ENCODE measurements at places on chromosomes 4 and X. TPM values are rescaled to one million over a fixed set of nuclear protein-coding genes. Genes with fewer than 3 reads are reported as not detected.
A peak's percentile ranks its signal among the peaks of the same experiment; 100 is the strongest.

DNA sequence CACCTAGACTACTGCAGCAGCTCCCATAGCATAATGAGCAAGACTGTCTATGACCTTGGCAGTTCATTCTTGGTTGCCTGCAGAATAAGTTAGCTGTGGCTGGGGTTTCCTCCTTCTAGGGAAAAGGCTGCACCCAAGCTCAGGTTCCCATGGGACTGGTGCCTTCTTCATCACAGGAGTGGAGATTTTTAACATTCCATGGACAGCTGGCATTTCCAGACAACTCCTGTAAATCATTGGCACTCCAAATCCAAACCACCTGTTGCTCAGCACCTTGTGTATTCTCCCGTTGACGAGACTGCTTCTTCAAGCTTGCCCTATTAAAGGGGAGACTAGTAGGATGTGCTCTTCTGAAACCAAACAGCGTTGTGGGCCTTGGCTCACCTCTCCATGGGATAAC, 7.8 kb upstream of the NUP54 start:
- H3K4me1 ChIP-seq = no peaks in the 10 kb centered on the region
- H3K36me3 ChIP-seq = peaks cover 3% of the 10 kb centered on the region
- no peaks in the 10 kb centered on the region for H3K27me3 ChIP-seq
- DNase-seq = no peak
- no peak overlapping the region for H3K4me3 ChIP-seq

GRCh38 chr4:113943863-113944262, 35.6 kb downstream of the ARSJ start:
- DNase-seq = peak; percentile 5
- no peaks in the 10 kb centered on the region for H3K27me3 ChIP-seq
- H3K36me3 ChIP-seq = no peaks in the 10 kb centered on the region
- peaks cover 15% of the 10 kb centered on the region for H3K4me1 ChIP-seq
- H3K27ac ChIP-seq = no peak overlapping the region

PSMD10 gene
- total RNA-seq = 42.8 TPM

GRCh38 chr4:627347-628125, 2.2 kb downstream of the PDE6B start:
- H3K36me3 ChIP-seq = no peaks in the 10 kb centered on the region
- no peak overlapping the region for H3K27ac ChIP-seq
- H3K27me3 ChIP-seq = peaks cover 2% of the 10 kb centered on the region
- DNase-seq = no peak
- no peak overlapping the region for H3K4me3 ChIP-seq

DNA sequence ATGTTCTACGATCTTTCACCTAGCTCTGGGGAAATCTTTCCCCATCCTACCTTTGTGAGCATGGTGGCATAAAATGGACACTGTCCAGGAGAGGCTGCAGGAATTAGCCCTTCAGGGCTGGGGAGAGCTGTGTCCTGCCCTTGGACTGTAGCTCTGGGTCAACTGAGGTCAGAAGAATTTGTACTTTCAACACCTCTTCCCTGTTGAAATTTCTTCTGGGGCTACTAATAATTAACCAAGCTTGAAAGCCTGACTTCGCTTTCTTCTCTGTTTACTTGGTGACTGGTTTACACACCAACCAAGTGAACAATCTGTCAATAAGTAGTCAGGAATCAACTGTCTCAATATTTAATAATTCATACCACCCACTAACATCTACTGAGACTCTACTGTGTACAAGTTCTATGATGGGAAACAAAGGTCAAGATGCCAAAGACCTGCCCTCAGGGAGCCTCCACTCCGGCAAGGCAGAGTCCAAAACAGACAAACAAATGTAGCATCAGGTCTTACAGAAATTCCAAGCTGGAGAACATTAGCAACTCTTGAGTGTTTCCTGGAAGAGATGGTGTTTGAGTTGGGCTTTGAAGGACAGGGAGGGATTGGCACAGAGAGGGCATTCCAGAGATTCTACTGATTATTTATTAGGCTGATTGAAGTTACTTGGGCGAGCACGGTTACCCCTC, 113.1 kb downstream of the ENPP6 start:
- no peaks in the 10 kb centered on the region for H3K4me1 ChIP-seq
- DNase-seq = no peak
- no peak overlapping the region for H3K4me3 ChIP-seq
- H3K27me3 ChIP-seq = peaks cover 9% of the 10 kb centered on the region
- no peaks in the 10 kb centered on the region for H3K36me3 ChIP-seq
- no peak overlapping the region for H3K27ac ChIP-seq

GRCh38 chr4:74057588-74057987, 19.1 kb upstream of the CXCL3 start:
- H3K36me3 ChIP-seq = no peaks in the 10 kb centered on the region
- H3K27me3 ChIP-seq = peaks cover 3% of the 10 kb centered on the region
- no peak overlapping the region for H3K4me3 ChIP-seq
- DNase-seq = no peak
- no peaks in the 10 kb centered on the region for H3K4me1 ChIP-seq
- H3K27ac ChIP-seq = no peak overlapping the region

DNA sequence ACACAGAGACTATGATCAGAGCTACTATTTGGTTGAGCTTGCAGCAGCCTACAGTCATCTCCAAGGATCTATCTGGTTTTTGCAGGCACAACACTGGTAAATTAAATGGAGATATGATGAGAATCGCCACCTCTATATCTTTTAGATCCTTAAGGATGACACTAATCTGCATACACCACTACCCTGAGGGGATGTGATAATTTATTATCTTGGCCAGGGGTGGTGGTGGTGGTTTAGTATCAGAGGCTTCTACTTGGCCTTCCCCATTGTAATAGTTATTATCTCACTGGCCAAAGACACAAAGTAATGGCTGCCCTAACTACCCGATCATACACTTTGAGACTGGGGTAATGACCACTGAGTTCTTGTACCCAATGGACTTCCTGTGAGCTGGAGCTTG, 21.2 kb downstream of the CCDC160 start:
- no peak overlapping the region for H3K4me3 ChIP-seq
- no peaks in the 10 kb centered on the region for H3K27me3 ChIP-seq
- no peaks in the 10 kb centered on the region for H3K36me3 ChIP-seq
- H3K4me1 ChIP-seq = no peaks in the 10 kb centered on the region
- no peak for DNase-seq
- no peak overlapping the region for H3K27ac ChIP-seq

DNA sequence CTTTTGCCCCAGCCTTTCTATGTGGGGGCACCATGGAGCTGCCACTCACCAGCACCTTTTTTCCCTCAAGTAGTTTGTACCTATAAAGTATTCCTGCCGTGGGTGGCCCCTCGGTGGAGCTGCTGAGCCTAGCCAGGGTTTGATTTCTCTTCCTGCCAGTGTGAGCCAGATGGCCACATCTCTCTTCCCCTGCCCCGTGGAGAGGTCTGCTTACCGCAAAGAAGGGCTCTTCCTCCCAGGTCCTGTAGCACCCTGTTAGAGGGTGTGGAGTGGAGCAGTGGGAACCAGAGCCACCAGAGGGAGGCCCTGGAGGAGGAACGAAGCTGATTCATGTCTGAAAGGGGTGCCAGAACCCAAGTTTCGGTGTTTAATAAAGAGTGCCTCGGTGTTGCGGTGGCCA, 95.4 kb downstream of the PTTG2 start:
- H3K27ac ChIP-seq = no peak overlapping the region
- no peak for DNase-seq
- no peaks in the 10 kb centered on the region for H3K4me1 ChIP-seq
- H3K4me3 ChIP-seq = no peak overlapping the region

MTMR8 gene
- total RNA-seq = 3.4 TPM

DNA sequence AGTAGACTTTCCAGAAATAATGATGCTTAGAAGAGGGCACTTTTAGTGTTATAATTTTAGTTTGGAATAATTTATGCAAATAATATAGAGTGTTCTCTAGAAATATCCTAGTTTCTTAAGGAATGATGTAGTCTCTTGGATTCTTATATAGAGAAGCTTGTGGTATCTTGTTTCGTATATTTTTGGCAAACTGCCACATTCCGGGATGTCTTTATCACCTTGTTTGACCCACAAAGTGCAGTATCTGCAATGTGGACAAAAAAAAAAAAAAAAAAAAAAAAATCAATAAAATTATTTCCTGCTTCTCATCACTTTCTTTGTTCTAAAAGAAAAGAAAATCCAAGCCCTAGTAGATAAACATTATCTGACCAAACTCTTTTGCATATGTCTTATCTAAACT, 1577.7 kb upstream of the TENM3 start:
- no peaks in the 10 kb centered on the region for H3K4me1 ChIP-seq
- H3K36me3 ChIP-seq = no peaks in the 10 kb centered on the region
- no peaks in the 10 kb centered on the region for H3K27me3 ChIP-seq
- no peak for DNase-seq

DNA sequence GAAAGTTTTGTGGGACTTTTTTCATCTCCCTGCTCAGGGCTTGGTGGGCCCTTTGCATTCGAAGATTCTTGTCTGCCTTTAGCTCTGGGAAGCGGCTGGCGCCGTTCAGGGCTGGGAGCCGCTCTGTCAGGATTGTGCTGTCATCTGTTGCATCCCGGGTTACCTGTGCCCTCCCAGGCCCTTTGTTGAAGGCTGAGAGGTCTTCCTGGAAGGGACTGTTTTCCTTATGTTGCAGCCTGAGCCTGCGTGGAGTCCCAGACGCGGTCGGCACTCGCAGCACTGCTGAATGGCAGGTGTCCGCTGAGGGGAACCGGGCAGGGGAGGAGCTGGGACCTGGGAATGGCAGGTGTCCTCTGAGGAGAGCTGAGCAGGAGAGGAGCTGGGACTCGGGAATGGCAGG, 15.9 kb downstream of the RGS12 start:
- DNase-seq = no peak
- H3K27ac ChIP-seq = no peak overlapping the region
- no peak overlapping the region for H3K4me3 ChIP-seq
- no peaks in the 10 kb centered on the region for H3K36me3 ChIP-seq
- H3K4me1 ChIP-seq = peaks cover 24% of the 10 kb centered on the region
- no peaks in the 10 kb centered on the region for H3K27me3 ChIP-seq

DNA sequence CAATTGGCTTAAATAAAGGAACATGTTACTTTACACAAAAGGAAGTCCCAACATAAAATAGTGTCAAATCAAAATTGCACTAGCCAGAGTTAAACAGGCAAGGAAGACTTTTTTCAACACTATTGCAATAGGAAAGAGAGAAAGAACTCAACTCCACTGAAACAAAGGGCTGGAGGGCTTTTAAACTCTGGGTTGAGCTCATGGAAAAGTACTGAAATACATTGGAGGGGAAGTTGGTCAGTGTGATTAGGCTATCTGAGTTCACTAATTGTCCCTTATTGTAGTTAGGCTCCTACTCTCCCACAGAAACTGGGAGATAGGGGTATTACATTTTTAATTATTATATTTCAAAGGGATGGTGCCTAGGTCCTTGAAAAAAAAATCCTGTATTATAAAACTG, 491.2 kb upstream of the LCORL start:
- H3K4me1 ChIP-seq = no peaks in the 10 kb centered on the region
- H3K4me3 ChIP-seq = no peak overlapping the region
- H3K27ac ChIP-seq = no peak overlapping the region
- no peak for DNase-seq

SLC9B1 gene
- total RNA-seq = 3.7 TPM

DNA sequence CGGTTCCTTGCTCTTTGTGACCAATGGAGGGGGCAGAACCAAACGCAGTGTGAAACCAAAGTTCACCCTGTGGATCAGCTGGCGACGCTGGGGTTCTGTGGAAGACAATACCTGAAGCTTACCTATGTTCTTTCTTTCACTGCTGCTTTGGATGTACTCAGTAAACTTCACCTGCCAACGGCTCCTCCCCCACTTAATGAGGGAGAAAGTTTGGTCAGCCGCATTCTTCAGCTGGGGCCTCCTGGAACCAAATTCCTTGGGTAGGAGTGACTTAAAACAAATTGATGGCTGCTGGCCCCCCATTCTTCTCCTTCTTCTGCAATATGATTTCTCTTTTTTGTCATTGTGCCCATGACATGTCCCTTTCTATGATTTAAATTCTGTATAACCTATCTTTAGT, 282.4 kb downstream of the ANK2 start:
- H3K36me3 ChIP-seq = no peaks in the 10 kb centered on the region
- H3K27ac ChIP-seq = no peak overlapping the region
- DNase-seq = no peak
- H3K27me3 ChIP-seq = peaks cover 4% of the 10 kb centered on the region

DNA sequence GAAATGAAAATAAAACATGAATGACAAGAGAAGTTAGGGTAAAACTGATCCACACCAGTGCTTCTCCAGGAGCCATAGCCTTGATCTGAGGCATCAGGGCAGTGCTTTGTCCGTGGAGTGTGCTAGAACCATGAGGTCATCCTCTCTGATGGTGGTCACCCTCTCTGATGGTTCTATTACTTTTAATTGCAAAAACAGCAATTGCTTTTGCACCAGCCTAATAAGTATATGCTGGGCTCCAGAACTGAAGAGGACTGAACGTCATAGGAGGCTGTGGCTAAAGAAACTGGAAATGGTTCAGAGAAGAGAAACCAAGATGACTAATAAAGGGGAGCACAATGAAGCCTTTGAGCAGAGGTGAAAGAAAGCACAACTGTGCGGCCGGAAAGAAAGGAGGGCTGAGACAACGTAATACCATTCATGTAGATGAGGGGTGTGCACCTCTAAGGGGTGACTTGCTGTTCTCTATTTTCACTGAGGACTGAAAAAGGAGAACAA, 17.0 kb upstream of the TMEM154 start:
- peak; percentile 74 for DNase-seq
- peaks cover 8% of the 10 kb centered on the region for H3K27me3 ChIP-seq
- no peak overlapping the region for H3K27ac ChIP-seq
- H3K36me3 ChIP-seq = no peaks in the 10 kb centered on the region
- H3K4me1 ChIP-seq = peaks cover 17% of the 10 kb centered on the region
- no peak overlapping the region for H3K4me3 ChIP-seq

DNA sequence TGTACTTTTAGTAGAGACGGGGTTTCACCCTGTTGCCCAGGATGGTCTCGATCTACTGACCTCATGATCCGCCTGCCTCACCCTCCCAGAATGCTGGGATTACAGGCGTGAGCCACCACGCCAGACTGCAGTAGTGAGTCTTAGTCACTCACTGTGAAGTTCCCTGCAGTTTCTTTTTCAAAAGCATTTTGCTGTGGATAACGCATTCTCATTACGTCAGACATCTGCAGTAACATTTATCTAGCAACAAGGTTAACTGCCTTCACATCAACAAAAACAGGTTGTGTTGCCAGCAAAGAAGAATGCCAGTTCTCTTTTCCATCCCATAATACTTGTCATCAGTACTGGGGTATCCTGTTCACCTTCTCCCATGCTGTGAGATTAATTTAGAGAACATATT, 164.6 kb downstream of the DHRSX start:
- no peaks in the 10 kb centered on the region for H3K4me1 ChIP-seq
- H3K4me3 ChIP-seq = no peak overlapping the region
- H3K36me3 ChIP-seq = peaks cover 40% of the 10 kb centered on the region
- no peak for DNase-seq
- H3K27ac ChIP-seq = no peak overlapping the region
- no peaks in the 10 kb centered on the region for H3K27me3 ChIP-seq

MAGED4B gene
- 0.95 TPM for total RNA-seq

IBSP gene
- not detected for total RNA-seq

DNA sequence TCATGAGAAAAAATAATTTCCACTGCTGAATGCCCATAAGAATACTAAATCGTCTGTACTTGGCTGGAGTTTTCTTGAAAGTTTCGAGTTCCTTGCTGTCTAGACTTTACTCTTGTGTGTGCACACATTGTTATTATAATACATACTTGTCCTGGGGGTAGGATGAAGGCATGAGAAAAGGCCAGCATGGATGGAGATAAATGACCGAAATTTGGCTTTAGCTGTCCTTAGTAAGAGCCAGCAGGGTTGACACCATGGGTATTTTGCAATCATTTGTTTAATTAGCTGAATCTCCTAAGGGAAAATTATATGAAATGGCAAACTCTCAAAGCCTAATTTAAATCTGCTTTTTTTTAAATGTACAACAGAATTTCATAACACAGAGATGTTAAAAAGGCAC, 641.6 kb downstream of the ADGRL3 start:
- no peak overlapping the region for H3K27ac ChIP-seq
- DNase-seq = no peak

Measured in activated CD4-positive, alpha-beta T cell treated with anti-CD3 and anti-CD28 coated beads for 36 hours (primary cell).